T follicular helper cell (primary cell): ENCODE measurements at places on chromosomes 7 and 10.

DNA sequence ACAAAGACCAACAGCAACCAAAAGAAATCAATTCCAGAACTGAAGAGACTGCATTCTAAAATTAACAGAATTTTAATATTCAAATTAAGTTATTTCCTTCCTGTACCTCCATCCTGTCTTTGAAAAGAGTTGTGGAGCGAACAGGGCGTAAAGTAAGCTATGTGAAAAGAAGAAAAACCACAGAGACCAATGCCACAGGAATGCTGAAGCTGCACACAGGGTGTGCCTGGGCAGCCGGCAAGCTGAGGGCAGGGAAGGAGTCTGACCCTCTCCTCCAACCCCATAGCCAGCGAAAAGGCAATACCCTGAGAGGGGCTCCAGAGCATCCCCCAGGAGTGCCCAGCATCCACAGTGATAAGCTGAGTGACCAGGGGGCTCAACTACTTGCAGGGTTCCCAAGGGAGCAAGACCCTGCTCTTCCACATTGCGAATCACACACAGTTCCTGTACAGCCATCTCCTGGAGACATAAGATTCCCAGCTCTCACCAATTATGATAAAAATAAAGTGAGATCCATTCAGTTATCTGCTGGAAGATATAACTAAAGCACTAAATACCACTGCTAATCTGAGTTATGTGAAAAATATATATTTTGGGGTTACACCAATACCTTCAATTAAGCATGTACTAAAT lies 93.8 kb downstream of the PARD3 start:
- no peak for DNase-seq

DNA sequence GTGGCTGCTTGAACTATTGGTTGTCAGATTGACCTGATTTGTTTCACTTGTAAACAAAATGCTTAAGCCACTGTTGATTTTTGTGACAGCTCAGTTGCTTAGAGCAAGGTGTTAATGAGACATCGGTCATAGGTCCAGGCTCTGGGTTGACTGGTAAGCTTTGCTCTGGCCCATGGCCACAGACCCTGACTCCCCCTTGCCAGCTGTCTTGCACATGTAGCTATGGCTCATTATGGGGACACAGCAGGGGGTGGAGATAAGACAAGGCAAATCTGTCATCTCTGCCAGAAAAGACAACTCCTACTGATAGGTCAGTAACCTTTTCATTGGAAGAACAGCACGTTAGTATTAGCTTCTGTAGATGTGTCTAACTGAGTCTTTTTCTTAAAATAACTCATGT lies 95.3 kb downstream of the KAT6B start:
- no peak for DNase-seq

GRCh38 chr7:29045258-29046086 lies 87.3 kb upstream of the TRIL start:
- no peak for DNase-seq

DNA sequence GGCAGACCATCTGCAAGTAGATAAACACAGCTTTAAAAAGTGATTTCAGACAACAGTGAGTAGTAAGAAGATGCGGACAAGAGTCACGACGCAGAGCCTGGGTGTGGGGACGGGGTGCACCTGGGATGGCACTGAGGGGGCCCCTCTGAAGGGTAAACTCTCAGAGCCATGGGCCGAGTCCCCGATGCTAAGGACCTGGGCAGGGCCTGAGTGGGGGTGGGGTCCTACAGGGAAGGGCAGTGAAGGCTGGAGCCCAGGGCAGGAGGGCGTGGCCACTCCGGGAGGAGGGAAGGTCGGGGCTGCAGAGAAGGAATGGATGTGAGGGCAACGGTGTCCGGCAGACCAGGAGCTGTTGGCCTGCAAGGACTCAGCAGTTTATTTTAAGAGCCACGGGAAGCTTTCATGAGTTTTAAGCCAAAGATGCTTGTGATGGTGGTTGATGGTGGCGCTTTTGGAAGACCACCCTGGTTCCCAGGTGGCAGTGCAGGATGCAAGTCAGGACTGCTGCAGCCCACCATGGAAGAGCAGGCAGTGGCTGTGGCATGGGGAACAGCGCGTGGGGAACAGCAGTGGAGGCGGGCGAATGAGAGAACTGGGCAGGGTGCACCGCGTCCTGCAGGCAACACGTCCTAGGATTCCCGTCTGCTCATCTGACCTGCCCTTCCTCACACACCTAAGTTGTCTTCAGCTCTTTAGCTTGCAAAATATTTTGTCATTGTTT lies 296.8 kb downstream of the DNAJB6 start:
- no peak for DNase-seq

- DNase-seq: no peak
Observed at GRCh38 chr7:141460781-141461715, 90.2 kb upstream of the AGK start.

- DNase-seq: no peak
Observed at GRCh38 chr10:121084675-121085070, 233.5 kb downstream of the WDR11 start.

- no peak for DNase-seq
Observed at GRCh38 chr7:121578669-121579068, 182.6 kb upstream of the FAM3C start.

- no peak for DNase-seq
Observed at GRCh38 chr10:72597897-72598296, 28.0 kb downstream of the MICU1 start.

DNA sequence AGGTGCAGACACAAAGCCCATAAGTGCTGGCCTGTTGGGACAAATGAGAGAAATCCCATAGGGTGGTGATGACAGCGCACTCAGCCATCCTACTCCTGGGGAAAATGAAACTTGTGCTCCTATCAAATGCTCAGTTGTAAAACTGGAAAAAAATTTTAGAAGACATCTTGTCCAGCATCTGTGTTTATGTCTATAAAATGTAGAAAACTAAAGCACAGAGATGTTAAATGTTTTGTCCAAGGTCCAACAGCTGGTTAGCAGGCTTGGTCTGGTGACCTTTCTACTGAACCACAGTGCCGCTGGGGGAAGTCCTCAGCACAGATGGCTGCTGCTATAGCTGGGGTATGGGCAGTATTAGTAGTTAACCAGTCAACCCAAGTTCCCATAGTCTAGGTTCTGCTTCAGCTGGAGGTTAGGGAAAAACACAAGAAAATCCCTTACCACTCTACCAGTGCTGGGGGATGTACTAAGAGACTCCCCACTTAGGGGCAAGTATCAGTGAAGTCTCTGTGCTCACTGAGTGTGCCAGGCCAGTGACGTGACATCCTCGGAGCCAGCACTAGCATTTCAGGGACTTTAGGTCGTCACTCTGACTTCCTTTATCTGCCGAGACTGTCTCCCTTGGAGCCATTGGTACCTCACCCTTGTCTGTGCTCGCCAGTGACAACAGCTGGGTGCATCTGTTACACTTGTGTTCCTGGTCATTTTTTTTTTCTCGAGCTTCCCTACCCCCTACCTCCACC lies 1.9 kb downstream of the TSPAN33 start:
- DNase-seq: no peak

DNA sequence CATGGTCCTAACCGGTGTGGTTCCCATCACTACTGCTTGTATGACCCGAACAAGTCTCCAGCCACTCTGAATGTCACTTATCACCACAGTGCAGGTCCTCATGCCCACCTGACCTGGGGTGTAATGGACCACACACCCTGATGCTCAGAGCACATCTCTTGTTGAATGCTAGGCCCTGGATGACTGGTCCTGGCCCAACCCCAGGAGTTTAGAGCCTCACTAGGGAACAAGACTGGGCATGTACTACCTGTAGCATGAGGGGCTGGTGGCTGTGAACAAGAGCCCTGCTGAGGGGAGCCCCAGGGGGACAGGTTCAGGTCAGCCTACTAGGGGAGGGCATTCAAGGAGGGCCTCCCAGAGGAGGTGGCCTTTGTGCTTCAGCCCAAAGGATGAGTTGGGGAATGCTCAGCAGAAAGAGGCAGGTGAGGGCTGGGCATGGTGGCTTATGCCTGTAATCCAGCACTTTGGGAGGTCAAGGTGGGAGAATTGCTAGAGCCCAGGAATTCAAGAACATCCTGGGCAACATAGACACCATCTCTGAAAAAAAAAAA lies 31.2 kb downstream of the ZMIZ1 start:
- no peak for DNase-seq

DNA sequence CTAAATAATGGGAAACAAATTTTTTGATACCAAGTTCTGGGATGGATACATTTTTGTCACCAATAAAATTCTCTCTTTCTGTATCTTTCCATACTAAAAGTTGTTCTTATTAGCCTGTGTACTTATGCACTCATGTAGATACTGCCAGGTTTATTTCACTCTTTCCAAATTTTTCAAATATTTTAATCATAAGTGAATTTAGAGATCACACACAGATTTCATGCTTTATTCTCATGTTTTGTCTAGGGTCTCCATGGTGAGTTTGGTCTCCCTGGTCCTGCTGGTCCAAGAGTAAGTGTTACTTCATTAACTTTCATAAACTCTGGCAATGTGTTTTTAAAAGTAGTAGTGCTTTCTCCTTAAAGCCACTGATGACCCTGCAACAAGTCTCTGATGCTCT lies 20.3 kb downstream of the COL1A2 start:
- DNase-seq: no peak

DNA sequence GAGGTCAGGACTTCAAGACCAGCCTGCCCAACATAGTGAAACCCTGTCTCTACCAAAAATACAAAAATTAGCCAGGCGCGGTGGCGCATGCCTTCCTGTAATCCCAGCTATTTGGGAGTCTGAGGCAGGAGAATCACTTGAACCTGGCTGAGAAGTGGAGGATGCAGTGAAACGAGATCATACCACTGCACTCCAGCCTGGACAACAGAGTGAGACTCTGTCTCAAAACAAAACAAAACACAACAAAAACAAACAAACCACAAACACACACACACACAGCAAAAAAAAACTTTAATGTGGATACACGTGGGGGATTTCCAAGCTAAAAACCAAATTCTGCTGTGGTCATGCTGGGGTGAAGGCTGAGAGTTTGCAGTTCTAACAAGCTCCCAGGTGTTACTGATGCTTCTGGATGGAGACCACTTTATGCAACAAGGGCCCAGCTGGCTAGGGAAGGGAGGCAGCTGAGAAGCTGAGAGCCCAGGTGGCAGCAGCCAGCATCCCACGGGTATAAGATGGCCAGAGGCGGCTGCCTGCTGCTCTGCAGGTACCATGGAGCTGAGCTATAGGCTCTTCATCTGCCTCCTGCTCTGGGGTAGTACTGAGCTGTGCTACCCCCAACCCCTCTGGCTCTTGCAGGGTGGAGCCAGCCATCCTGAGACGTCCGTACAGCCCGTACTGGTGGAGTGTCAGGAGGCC lies at the start of gene ZP3:
Gene ZP3 (plus strand): TSS at position 538 of the 699 bp plus-strand sequence. CDS start 15 bp downstream, at position 553.
- no peak for DNase-seq

- no peak for DNase-seq
Observed at GRCh38 chr7:134453518-134453917, 5.4 kb downstream of the AKR1B1 start.

GRCh38 chr10:94430701-94431100 lies 28.4 kb downstream of the TBC1D12 start:
- no peak for DNase-seq

DNA sequence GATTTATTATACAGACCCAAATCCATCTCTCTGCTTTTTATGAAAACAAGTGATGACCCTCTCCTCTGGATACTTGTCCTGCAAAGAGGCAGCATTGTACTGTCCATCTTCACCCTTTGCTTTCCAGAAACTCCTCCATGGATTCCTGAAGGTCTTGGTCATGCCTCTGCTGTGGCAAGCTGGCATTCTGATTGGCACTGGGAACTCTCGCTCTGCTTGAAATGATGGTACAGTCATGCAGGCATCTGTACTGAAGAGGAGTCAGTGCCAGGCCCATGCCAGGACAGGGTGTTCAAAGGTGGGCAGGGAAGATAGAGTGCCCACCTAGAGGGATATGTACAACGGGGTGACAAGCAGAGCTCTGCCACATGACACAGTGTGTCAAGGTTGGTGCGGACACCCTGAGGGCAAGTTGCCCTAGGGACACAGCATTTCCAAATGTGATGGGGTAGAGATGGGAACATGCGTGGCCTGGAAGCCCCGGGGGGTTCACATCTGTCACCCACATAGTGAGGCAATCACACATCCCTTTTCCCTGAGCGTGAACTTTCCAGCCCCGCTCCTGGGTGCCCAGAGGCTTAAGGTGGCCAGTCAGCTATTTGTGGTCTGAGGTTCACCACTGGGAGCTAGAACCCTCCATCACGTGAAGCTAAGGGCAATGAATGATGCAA lies 235.7 kb upstream of the TCERG1L start:
- no peak for DNase-seq

DNA sequence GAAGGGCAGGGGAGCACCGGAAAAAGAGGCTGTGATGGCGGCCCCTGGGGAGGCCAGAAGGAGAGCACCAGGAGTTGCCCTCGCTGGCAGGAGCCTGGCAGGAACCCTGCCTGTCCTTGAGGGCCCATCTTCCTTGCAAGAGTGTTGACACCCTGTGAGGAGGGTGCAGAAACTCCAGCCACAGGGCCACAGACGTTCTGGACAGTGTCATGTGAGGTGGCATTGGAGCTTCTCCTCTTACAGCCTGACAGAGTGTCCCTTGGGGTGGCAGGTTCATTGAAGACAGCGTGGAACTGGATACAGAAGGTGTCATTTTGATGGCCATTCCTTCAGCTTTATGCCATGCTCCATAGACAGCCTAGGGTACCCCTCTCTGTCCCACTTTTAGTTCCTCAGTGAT lies 54.2 kb downstream of the RBM20 start:
- DNase-seq: no peak

- no peak for DNase-seq
Observed at GRCh38 chr10:52486840-52487611, 172.9 kb downstream of the DKK1 start.

DNA sequence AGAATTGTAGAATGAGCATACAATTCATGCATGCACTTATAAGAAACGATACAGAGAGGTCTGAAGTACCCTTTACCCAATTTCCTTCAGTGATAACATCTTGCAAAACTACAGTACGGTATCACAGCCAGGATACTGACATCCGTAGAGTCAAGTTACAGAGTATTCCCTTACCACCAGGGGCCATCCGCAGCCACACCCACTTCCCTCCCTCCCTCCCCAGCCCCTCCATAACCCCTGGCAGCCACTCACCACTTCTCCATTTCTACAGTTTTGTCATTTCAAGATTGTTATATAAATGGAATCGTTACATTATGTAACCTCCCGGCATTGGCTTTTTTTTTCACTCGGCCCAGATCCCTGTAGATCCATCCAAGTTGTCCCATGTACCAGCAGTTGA lies 113.6 kb upstream of the RET start:
- DNase-seq: no peak
